ENCODE measurements at places on chromosomes 4 and X.

GRCh38 chr4:144371485-144371884 lies 231.0 kb upstream of the GYPA start:
- no peak overlapping the region for H3K4me3 ChIP-seq
- no peaks in the 10 kb centered on the region for H3K27me3 ChIP-seq
- no peak overlapping the region for H3K27ac ChIP-seq
- no peaks in the 10 kb centered on the region for H3K36me3 ChIP-seq

- no peak overlapping the region for H3K4me3 ChIP-seq
- no peaks in the 10 kb centered on the region for H3K4me1 ChIP-seq
- no peaks in the 10 kb centered on the region for H3K36me3 ChIP-seq
- H3K27me3 ChIP-seq, result no peaks in the 10 kb centered on the region
- no peak overlapping the region for H3K27ac ChIP-seq
Measured at GRCh38 chrX:130577431-130577830, 175.6 kb downstream of the RBMX2 start.

GRCh38 chrX:21481761-21482160 lies 107.5 kb downstream of the CNKSR2 start:
- no peak overlapping the region for H3K4me3 ChIP-seq
- DNase-seq, result no peak
- no peaks in the 10 kb centered on the region for H3K4me1 ChIP-seq
- no peaks in the 10 kb centered on the region for H3K27me3 ChIP-seq
- no peaks in the 10 kb centered on the region for H3K36me3 ChIP-seq
- no peak overlapping the region for H3K27ac ChIP-seq

DNA sequence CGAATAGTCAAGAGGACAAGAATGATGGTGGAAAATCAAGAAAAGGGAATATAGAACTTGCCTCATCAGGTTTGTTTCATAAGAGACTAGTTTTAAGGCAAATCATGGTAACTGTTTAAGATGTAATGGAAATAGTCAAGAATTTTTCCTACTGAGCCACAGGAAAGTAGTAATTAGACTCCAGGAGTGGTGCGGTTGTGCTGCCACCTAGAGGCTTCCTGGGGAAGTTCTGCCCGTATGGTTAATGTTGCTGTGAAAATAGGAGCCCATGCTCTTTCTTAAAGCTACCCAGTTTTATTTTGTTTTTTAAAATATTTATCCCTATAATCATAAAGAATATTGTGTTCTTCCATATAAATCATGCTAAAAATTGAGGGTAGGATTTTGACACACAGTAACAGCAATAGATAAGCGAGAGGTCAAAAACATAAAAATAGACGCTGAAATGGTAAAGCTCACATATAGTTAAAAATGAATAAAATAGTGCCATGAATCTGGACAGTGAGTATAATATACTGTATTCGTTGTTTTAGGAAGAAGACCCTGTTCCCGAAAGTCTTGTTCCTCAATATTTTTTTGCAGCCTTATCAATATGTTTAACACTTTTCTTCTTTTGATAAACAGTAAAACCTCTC lies 87.0 kb downstream of the PHOX2B start:
- H3K27me3 ChIP-seq, result no peaks in the 10 kb centered on the region
- H3K4me3 ChIP-seq, result no peak overlapping the region
- DNase-seq, result peak; percentile 24
- no peaks in the 10 kb centered on the region for H3K36me3 ChIP-seq
- H3K27ac ChIP-seq, result no peak overlapping the region

- H3K27ac ChIP-seq, result no peak overlapping the region
- no peaks in the 10 kb centered on the region for H3K36me3 ChIP-seq
- DNase-seq, result no peak
- H3K4me3 ChIP-seq, result no peak overlapping the region
- H3K27me3 ChIP-seq, result no peaks in the 10 kb centered on the region
- no peaks in the 10 kb centered on the region for H3K4me1 ChIP-seq
Measured at GRCh38 chr4:180900781-180901180, 1342.4 kb upstream of the TENM3 start.

- no peak overlapping the region for H3K4me3 ChIP-seq
- H3K27ac ChIP-seq, result no peak overlapping the region
- no peaks in the 10 kb centered on the region for H3K4me1 ChIP-seq
- DNase-seq, result no peak
- H3K36me3 ChIP-seq, result no peaks in the 10 kb centered on the region
Measured at GRCh38 chr4:149993030-149993429, 85.2 kb upstream of the DCLK2 start.

GRCh38 chr4:109398928-109399327 lies 34.7 kb upstream of the SEC24B start:
- no peak for DNase-seq
- no peaks in the 10 kb centered on the region for H3K27me3 ChIP-seq
